Stimulated activated CD8-positive, alpha-beta memory T cell treated with anti-CD3 and anti-CD28 coated beads, Interleukin-2, amount 100 ng/mL, for 1 hour (primary cell): ENCODE measurements at places on chromosomes 1 and 21.
A peak's percentile ranks its signal among the peaks of the same experiment; 100 is the strongest.

- DNase-seq, result no peak
Measured at GRCh38 chr1:81330521-81330920, 470.2 kb upstream of the ADGRL2 start.

DNA sequence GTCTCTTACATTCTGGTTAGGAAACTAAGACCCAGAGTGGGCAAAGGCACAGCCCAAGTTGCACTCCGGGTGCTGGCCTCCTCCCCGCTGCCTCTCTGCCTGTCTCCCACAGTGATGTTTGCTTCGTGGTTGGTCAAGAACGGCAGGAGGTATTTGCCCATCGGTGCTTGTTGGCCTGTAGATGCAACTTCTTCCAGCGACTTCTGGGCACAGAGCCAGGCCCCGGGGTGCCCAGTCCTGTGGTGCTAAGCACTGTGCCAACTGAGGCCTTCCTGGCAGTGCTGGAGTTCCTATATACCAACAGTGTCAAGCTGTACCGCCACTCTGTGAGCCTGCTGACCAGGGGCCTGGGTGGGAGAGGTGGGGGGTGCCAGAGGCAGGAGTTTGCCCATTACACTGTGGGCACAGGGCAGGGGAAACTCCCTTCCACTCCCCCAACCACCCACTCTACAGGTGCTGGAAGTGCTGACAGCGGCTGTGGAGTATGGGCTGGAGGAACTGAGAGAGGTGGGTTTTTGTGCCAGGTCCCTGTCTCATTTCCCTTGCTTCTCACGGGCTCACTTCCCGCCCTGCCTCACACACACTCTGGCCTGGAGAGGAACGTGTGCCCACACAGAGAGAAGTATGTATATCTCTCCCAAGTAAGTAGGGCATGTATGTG lies 1.9 kb downstream of the BTBD19 start:
- no peak for DNase-seq

DNA sequence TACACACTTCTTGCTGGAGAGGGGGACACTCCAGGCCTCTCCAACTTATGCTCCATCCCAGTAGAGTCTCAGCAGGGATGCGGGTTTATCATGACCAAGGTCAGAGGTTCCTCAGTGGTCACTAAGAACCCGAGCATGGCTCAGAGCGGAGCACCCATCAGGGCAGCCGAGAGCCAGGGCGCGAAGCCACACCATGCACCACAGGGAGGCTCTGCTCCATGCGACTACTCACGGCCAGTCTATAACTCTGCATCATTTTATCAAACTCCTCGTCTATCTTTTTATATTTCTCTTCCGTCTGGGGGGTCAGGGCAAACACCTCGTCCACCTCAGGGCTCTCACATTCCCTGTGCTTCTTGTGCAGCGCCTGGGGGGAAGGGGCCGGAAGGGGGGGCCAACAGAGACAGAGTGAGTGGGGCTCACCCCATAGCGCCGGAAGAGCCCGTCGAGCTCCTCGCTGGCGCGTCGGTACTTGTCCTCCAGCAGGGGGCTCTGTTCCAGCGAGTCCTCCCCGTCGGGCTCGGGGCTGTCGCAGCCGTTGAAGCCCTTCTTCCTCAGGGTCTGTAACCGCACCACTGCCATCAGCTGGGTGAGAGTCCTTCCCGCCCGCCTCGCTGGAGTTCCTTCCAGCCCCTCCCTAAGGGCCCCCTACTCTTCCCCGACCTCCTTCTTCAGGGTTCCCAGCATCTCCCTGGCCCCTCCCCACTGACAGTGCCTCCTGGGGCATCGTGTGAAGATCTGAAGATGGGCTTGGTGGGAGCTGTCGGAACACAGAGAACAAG lies 20.0 kb downstream of the MEF2D start:
- DNase-seq, result peak; percentile 55

GRCh38 chr1:205547936-205548827 lies 43.7 kb downstream of the CDK18 start:
- DNase-seq, result no peak

DNA sequence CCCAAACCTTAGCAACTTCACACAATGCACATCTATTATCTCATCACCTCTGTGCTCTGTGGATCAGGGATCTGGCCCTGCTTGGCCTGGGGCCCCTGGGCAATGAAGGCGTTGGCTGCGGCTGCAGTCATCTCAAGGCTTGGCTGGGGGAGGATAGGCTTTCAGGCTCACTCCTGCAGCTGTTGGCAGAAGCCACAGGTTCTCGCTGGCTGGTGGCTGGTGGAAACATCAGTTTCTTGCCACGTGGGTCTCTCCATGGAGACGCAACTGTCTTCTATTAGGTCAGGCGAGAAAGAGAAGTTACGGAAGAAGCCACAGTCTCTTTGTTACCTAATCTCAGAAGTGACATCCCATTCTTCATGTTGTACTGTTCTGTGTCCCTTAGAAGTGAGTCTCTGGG lies 3.6 kb upstream of the NPPA start:
- DNase-seq, result no peak

DNA sequence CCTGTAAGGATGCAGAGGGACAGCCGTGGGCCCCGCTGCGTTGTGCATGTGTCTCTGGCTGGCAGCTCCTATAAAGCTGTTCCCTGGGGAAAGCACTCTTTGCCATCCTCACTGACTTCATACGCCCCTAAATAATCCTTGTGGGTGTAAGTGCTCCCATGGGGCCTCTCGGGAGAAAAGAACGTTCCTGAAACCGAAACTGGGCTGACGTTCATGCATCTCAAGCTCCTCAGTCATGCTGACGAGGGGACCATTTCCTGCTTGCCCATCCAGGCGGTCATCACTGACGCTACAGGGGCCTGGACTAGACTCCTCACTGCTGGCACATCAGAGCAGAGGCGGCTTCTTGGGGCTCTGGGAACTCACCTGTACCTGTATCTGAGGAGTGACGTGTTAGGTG lies 73.1 kb upstream of the USP24 start:
- no peak for DNase-seq

DNA sequence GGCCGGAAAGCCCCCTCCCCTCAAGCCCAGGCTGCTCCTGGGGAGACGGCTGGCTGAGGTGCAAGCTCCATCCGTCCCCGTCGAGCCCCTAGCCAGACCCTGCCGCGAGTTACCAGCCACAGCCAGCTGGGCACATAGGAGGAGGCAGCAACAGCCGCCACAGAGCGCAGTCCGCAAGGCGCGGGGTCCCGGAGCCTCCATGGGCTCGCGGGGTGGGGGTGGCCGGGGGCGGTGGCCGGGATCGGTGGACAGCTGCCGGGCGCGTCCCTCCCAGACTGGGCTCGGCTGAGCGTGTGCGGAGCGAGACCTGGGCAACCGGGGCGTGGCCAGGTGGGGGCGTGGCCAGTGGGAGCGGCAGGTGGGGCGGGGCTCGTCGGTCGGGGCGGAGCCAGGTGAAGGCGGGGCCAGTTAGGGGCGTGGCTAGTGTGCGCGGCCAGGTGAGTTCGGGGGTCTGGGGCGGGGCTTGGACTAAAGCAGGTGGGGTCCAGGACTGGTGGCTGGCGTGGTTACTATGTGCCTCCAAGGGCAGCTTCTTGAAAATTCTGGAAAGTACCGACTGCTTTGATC lies at the start of gene CD164L2:
Gene CD164L2 (minus strand): TSS at position 295 of the 567 bp plus-strand sequence. CDS start 94 bp downstream, at position 201.
- no peak for DNase-seq

GRCh38 chr1:7389906-7390603 lies 381.0 kb upstream of the VAMP3 start:
- no peak for DNase-seq

DNA sequence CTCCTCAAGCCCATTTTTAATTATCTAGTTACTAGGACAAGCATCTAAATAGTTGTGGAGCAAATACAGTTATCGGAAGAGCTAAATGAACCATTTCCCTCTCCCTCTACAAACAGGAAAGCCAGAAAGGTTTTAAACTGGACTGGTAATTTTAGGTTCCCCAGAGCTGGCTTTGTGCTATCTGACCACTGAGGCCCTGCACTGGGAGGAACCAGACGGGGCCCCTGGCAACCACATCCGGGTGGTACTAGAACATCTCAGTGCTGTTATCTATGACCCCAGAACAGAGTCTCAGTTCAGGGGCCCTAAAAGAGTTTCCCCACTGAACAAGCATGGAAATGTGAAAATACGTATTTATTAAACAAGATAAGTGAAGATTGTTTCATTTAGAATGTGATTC lies 7.7 kb upstream of the RSPH1 start:
- DNase-seq, result no peak

DNA sequence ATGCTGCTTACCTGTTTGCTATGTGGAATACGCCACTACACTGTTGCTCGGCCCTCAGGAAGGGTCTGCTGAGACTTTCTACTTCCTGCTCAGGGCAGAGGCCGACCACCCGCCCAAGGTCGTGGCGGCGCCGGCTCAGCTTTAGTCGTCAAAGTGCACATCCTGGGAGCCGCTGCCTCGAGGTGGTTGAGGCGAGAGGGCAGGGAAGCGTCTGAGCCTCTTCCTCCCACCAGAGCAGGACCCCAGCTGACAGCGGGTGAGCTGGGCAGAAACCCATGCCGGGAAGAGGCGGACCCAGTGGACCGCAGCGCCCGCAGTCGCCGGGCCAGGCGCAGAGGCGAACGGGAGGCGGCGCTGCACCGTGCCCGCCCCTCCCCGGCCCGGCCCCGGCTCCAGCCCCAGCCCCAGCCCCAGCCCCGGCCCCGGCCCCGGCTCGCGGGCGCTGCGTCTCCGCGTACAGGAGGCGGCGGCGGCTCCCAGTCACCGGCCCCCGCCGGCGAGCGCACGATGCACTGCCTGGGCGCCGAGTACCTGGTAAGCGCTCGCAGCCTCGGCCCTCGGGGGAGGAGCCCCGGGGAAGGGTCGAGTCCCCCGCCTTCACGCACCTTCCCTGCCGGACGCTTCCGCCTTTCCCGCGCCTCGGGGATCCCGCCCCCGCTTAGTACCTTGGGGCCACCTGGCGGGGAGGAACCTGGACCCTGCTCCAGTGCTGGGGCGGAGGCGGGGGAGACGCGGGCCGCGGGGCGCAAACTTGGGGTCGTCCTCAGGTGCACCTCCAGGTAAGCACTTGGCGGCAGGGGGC lies at the start of gene SLC44A3:
Gene SLC44A3 (plus strand): TSS at position 413 of the 802 bp plus-strand sequence. CDS start 95 bp downstream, at position 508.
- no peak for DNase-seq

DNA sequence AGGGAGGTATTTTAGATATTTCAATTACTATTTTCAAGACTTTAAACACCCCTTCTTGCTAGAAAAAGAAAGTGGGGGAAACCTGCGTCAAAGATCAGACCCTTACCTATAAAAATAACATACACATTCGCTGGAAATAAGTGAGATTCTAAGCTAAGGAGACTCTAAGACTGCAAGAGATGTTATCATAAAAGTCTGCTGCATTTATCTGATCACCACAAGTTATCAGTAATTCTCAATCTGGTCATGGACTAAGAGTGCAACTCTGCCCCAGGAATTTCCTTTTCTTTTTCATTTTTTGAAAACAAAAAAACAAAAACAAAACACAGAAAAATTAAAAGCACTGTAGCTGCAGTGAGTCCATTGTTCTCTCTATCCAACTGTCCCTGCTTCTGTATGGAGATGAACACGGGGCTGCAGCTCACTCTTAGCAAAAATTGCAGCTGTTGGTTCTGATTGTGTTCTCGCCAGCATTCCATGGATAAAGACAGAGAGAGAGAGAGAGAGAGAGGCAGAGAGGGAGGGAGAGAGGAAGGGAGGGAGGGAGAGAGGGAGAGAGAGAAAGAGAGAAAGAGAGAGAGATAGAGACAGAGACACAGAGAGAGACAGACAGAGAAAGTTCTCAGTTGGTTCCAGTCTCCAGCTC lies 14.1 kb downstream of the XKR8 start:
- no peak for DNase-seq

- no peak for DNase-seq
Measured at GRCh38 chr21:23401278-23401677, 2206.0 kb downstream of the MRPL39 start.

GRCh38 chr1:31387612-31388011 lies 14.7 kb upstream of the FABP3 start:
- DNase-seq, result no peak

DNA sequence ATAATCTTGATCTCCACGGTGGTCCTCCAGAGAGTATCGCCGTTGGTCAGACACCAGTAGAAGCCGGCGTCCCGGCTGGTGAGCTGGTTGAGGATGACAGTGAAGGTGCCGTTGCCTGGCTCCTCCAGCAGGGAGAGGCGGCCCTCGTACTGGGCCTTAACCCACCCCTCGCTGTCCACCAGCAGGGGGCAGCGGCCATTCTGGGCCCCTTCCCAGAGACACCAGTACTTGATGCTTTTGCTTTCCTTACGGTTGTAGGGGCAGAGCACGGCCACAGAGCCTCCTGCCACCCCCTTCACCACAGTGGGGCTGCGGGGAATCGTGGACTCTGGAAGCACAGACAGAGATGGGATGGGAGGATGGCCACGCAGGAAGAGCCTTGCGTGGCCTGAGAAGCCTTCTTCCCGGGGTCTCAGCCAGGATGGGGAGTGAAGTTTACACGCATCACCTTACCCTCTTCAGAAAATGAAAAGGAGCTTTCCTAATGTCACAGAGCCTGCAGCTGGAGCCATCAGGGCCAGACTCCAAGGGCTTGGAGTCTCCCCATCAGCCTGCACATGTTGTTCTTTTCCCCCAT lies 10.7 kb downstream of the PIGR start:
- no peak for DNase-seq

DNA sequence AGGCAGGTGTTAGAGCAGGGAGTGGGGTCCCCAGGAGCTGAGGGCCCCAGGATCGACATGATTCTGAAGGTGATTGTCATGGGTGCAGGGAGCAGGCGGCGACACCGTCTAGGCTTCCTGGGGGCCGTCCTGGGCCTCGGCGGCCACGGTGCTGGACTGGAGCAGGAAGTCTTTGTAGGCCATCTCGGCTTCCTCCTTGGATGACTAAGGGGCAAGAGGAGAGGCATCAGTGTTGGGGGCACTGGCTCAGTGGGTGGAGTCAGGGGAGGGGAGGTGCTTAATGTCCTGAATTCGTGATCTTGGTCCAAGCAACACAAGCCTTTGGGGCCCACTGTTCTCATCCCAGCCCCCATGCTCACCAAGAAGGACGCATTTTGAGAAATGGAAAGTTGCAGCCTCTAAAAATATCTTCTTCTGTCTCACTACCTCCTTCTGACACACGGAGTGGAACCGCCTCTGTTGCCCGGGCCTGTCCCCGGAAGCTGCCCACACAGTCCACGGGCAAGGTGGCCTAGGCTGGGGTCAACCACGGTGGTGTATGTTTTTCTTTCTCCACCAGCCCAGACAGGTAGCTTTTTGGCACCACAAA lies 8.6 kb upstream of the FCMR start:
- no peak for DNase-seq

GRCh38 chr21:16305686-16306085 lies 575.9 kb downstream of the USP25 start:
- DNase-seq, result no peak

- DNase-seq, result no peak
Measured at GRCh38 chr1:94654031-94654430, 112.5 kb upstream of the F3 start.
